Left lung (tissue), 14 donors: ENCODE measurements at places on chromosomes 5 and 9. TPM values are rescaled to one million over a fixed set of nuclear protein-coding genes. Genes with fewer than 3 reads are reported as not detected.

GRCh38 chr9:127291246-127291778, 26.7 kb downstream of the GARNL3 start:
- no peaks in the 10 kb centered on the region for H3K27me3 ChIP-seq
- H3K4me3 ChIP-seq, result no peak overlapping the region
- no peak overlapping the region for H3K27ac ChIP-seq

DNA sequence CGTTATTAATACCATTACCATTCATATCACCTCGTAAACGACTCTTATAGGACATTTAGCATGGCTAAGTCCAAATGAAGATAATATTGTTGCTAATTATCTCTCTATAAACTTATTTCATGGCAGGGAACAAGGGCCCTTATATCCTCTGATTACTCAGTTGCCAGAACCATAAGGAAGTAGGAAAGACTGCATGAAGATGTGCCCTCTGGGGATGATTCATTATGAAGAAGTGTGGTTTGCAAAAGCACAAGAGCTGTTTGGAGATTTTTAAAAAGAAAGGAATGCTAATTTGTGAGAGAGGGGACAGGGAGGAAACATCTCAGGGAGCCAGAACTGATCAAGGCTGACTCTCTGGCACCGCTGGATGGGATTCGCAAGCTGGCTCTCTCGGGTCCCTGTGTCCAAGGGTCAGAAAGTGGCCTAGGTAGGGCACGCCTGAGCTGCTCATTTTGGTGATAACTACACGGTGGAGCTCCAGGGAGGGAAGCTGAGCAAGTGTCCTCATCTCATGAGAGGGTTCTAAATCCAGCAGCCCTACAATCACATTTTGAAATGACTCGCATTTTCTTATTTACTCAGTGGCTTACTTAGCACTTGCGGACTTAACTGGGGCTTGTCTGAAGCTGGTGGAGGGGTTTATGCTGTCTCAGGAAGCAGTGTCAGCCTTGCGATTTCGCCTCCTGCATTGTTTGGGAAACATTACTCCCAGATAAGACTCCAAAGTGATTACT, 136.8 kb downstream of the C5orf15 start:
- DNase-seq, result no peak
- no peaks in the 10 kb centered on the region for H3K36me3 ChIP-seq
- H3K4me3 ChIP-seq, result no peak overlapping the region
- no peak overlapping the region for H3K27ac ChIP-seq
- H3K4me1 ChIP-seq, result no peaks in the 10 kb centered on the region

DNA sequence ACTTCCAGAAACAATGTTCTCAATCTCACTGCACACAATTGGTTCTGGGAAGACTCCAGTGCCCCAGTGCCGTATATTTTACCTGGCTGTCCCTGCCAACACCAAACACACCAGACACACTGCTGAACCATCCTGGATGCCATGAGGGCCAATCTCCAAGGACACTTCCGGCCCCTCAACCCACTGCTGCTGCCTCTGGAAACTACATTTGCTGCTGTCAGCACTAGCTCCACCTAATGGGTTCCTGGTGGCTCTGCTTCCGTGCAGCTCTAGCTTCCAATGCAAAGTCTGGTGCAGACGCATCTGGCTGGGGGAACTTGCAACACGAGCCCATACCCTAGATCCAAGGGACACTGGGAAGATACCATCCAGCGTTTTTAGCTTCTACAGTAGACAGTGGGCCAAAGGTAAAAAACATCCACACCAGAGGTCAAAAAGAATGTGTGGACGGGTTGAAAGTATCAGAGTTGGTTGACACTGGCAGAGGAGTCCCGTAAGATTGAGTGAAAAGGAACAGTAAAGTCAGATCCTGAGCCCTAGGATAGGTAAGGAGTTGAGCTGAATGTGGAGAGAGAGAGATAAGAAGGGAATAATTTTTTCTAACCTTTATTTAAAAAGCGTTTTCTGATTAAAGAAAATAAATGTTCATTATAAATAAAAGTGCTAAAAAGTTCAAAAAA, 99.7 kb upstream of the KIF2A start:
- no peak overlapping the region for H3K27ac ChIP-seq
- no peaks in the 10 kb centered on the region for H3K4me1 ChIP-seq
- H3K27me3 ChIP-seq, result no peaks in the 10 kb centered on the region
- no peaks in the 10 kb centered on the region for H3K36me3 ChIP-seq

DNA sequence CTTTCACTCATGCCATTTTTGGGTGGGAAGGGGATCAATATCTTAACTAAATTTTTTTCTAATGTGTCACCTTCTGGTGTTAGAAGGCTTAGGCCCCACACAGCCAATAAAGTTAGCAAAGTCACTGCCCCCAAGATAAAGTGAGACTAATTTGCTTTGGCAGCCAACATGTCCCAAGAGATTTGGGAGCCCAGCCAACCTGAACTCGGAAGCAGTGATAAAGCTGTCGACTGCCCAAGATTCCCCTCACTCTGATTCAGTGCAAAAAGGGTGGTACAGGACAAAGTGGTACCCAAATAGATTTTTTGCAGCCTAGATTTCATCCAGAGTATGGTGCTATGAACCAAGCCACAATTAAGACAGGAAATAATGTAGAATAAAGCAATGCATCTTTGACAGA, 572.5 kb upstream of the ARRDC3 start:
- H3K27ac ChIP-seq, result no peak overlapping the region
- DNase-seq, result no peak
- no peaks in the 10 kb centered on the region for H3K27me3 ChIP-seq
- H3K4me3 ChIP-seq, result no peak overlapping the region
- no peaks in the 10 kb centered on the region for H3K4me1 ChIP-seq

PKD2L2 gene
- 0.35 TPM for polyA plus RNA-seq

DNA sequence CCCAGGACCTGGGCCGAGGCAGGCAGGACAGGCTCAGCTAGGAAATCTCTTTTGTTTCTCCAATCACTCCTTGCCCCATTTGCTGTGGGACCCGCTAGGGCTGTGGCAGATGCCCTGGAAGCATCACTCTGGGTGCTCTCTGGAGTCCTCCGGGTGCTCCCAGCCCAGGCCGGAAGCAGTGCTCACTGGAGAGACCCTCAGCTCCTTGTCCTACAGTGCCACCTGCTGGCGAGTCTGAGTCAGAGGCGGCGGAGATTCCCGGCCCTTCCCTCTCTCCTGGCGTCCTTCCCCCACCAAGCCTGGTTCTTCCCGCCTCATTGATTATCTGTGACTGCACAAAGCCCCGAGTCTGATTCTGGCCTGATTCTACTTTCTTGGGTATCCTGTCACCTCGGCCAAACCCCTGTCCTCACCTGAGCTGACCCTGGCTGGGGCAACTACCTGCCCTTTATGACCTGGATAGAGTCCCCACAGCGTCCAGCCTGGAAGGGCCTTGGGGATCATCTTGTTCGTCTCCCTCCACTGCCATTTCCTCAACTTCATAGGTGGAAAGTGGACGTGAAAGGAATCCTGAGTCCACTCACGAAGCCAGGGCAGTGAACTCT, 7.3 kb upstream of the BARHL1 start:
- peaks cover 85% of the 10 kb centered on the region for H3K27me3 ChIP-seq
- no peaks in the 10 kb centered on the region for H3K4me1 ChIP-seq
- H3K27ac ChIP-seq, result no peak overlapping the region
- DNase-seq, result no peak

RNF208 gene
- 6.0 TPM for polyA plus RNA-seq
